Esophagus squamous epithelium (tissue), 5 donors: ENCODE measurements at places on chromosomes 7 and 10.

DNA sequence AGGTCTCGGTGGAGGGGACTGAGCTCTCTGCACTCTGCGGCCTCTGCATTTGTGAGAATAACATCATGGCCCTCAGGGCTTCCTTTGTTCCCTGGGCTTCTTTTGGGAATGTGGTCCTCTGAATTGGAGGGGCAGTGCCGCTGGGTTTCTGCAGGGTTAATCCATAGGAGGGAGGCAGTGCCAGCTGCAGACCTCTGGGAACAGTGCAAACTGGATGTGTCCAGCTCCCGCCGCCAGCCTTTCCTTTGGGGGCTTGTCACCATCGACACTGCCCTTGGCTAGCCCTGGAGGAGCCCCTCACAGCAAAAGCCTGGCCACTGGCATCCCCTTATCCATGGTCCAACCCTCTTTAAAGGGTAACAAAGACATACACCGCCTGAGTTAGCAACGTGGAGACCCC is 174.0 kb downstream of the WDR37 start:
- DNase-seq: no peak

- DNase-seq: no peak
These were observed 875.4 kb downstream of the SORCS3 start for GRCh38 chr10:105516511-105516910.

DNA sequence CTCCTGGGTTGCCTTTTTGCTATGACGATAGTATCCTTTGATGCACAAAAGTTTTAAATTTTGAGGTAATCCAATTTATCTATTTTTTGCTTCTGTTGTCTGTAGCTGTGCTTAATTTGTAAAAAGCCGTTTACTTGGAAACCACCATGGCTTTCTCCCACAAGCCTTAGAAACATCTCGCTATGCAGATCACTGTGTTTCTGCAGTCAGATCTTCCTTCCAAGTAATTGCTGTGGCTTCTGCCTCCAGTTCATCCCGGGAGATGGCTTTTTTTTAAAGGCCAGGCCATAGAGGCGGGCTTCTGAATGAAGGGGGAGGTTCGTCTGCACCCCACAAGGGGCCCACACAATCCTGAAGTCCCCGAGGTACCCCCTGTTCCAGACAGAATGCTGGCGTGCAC is 48.3 kb upstream of the OCM2 start:
- DNase-seq: no peak

DNA sequence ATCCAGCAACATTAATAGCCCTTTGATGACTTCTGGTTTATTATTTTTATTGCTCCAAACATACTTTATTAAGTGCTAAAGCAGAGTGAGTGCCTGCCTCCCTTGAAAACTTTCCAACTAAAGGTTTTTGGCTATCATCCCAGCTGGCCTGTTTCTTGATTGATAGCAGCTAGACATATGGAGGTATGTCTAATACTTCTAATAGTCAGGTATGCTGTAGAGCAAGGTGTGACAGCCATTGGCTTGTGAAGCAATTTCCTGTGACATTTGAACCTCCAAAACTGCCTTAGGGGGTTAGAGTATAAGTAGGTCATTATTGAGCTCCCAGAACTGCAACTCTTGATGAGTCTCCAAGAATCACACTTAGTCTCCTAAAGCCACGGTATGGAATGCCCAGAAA is 55.8 kb downstream of the LOXL4 start:
- DNase-seq: no peak

DNA sequence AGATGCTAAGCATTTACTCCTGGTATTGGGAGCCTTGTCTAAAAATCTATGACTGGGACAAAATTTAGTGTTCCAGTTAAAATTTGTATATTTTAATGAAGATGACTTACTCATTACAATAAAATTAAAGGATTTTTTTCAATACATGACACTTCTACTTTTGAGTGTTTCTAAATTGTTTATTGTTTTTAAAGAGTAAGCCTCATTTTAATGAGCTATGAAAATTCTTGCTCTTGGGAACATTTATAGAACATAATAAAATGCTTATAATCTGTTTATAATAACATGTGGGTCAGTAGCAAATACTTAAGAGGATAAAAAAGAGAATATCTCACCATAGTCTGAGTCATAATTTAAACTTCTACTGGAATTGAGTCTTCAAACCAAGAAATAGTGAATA is 149.5 kb downstream of the PLCE1 start:
- no peak for DNase-seq

DNA sequence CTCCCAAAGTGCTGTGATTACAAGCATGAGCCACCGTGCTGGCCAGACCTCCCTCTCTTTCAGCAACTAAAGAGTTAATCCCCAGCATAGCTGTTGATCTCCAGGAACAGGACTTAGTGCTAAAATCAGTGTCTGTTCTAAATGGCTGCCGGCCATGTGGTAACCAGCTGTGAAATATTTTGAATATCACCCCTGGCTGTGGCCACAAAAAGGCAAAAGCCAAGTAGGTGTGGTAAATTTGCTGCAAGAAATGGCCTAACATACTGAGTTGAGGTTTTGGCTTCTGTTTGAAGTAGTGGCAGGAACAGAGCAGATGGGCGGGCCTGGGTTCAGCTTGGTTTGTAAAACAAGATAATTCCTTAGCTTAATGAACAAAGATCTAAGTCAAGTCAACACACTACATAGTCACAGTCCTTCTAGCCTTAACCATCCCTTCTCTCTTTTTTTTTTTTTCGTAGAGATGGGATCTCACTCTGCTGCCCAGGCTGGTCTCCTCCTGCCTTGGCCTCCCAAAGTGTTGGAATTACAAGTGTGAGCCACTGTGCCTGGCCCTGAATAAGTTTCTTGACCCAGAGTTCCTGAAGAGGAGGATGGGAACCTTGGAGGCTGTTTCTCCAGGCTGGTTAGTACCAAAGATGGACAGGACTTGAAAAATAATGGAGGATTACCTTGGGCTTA is 22.7 kb upstream of the AGFG2 start:
- no peak for DNase-seq

- no peak for DNase-seq
These were observed 44.4 kb downstream of the JAKMIP3 start for GRCh38 chr10:132110111-132110521.

- DNase-seq: no peak
These were observed 534.9 kb upstream of the GALNT17 start for GRCh38 chr7:70597066-70597465.

- DNase-seq: no peak
These were observed 585.1 kb downstream of the GATA3 start for GRCh38 chr10:8639486-8640185.

DNA sequence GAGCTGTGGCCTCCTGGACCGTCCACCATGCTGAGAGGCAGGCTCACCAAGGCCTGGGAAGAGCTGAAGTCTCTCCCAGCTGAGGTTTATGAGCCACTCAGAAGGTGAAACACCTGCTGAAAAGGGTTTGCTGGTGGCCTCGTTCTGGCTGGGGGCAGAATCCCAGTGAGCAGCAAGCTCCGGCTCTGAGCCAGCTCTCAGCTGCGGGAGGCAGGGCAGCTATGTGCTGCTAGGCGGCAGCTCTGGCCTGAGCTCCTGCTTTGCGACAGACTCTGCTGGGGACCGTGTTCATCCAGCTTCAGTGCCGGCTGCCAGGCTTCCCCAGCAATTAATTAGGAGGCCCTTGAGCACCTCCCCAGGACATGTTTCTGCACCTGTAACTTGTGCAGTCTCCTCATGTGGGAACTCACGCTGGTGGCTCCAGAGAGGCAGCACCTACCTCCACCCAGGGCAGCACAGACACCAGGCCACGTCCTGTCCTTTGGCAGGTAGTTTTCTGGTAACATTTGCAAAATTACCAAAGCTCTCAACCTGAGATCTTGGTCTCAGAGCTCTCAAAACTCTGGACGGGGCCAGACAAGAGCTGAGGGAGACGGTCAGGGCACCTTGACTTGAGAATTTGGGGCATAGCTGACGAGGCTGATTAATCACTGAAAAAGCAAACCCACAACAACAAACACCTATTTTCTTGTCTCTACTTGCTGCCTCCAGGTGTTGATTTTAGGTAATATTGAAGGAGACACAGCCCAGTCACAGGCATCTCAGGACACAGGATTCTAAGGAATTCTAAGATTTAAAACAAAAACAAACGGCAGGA is 185.0 kb downstream of the TCERG1L start:
- no peak for DNase-seq

DNA sequence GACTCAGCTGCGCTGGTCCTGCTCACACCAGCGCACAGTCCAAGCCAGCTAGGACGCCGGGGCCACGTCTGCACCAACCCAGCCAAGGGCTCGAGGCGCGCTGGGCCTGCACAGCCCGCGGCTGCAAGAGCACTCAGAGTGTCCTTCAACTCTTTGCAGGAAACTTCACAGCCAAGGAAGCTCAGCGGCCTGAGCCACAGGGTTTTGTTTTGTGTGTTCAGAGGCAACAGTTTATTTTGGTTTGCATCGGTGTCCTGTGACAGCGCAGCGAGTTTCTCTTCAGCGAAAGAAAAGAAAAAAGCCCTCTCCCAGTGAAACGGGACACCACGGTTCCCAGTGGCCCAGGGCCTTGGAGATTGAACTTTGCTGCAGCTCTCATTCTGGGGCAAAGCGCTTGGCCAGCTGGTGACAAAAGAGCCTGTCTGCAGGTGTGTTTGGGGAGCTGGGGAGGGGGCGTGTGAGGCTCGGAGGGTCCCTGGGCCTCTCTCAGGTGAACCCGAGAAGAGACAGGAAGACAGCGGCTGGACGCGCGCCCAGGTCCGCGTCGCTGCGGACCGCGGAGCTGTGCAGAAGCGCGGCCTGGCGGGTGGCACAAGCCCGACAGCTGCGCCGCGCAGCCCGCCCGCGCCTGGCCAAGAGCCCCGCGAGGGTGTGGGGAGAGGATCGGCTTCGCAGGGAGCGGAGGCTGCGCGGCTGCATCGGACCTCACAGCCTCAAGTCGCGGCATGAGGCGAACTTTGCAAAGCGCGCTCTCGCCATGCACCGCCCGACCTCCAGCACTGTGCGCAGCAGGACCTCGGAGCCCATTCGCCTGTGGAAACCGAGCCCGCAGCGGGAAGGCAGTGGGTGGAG is 922 bp downstream of the CXCL12 start:
- DNase-seq: no peak

- DNase-seq: no peak
These were observed 515.8 kb upstream of the AKR1E2 start for GRCh38 chr10:4310172-4310571.

DNA sequence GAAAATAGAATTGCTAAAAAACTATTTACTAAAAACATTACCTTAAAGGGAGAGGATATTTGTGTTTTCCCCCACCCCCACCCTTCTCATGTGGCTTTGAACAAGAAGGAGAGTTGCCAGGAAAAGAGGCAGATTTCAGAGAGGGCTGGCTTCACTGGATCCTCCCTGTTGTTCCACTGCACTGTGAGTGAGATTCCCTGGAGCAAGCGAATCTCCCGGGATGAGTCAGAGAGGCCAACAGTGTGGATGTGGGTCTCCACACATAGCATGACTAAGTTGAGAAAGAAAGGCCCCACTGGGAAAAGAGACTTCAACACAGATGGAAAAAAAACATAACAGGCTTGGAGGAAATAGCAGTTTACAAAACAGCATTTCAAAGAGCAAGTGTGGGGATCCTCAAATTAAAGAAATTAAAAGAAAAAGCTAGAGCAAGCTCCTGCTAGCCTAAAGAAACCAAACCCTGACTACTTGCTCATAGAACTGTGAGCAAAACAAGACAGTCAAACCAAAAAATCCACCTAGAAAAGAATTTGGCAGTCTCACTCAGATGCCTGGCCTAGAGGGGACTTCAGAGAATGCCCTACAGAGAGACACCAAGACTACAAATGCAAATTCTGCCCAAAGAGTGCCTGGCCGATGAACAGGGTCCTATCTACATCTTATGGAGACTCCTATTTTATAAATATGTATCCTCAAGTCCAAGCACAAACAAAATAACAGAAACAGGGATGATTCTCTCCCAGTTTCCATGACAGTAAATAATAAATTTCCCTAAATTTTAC is 3.4 kb downstream of the CAV1 start:
- DNase-seq: no peak

DNA sequence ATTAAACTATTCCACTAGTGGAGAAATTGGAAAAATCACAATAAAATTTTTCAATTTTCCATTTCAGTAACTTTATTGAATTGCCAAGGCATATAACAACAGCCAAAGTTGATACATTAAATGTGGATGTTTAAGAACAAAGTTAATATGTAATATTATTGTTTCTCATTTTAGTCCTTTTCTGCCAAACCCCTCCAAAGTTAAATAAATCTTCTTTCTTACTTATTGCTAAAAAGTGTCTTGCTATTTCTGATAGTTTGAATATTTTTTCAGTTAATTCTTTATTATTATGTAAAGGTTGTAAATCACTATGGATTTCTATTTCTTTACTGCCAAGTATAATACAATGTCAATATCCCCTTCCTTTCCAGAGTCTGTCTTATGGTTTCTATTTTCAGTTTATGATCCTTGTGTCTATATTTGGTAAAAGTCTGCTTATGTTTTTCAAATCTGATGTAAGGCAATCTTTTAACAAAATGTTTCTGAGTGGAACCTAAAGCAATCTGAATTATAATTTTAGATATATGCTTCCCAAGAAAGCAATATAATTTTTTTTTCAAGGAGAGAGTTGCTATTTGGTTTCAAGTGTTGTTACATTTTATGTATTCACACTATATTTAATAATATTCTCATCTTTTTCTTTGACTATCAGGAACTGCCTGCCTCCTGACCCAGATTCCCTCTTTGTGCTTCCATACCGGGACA is 80.3 kb upstream of the RHOBTB1 start:
- no peak for DNase-seq

GRCh38 chr10:58806970-58807628 is 294.4 kb downstream of the BICC1 start:
- no peak for DNase-seq

DNA sequence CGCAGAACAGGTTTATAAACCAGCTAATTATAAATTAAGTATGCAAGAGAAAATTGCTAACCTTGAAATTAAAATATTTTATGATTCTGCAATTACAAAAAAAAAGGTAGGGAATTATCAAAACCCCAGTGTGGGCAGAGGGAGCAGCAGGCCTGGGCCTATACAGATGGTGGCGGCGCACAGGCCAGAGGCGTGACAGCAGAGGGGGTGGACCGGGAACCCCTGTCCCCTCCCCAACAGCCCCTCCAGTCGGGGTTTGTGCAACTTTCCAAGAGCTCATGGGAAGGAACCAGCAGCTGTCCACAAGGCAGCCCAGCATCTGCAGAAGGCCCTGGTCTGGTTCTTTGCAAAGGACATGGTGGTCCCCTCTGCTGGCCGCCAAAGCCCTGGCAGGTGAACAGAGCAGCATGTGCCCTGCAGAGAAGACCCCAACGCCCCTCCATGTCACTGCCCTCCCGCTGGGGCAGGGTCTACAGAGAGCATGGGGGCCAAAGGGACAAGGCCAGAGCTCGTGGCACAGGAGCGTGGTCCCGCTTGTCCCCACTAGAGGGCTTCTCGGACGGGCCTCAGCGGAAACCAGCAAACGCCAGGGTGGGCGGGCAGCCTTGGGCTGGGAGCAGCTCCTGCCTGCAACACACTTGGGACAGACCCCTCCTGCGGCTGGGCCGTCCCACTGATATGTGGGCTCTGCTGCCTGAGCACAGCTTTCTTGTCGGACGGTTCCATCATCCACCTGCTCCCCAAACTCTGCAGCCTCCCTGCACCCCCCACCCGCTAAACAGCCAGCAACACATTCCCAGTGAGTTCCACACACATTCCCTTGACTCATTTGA is 75.1 kb downstream of the EBF3 start:
- no peak for DNase-seq
